ENCODE measurements at places on chromosomes 5 and 9.

DNA sequence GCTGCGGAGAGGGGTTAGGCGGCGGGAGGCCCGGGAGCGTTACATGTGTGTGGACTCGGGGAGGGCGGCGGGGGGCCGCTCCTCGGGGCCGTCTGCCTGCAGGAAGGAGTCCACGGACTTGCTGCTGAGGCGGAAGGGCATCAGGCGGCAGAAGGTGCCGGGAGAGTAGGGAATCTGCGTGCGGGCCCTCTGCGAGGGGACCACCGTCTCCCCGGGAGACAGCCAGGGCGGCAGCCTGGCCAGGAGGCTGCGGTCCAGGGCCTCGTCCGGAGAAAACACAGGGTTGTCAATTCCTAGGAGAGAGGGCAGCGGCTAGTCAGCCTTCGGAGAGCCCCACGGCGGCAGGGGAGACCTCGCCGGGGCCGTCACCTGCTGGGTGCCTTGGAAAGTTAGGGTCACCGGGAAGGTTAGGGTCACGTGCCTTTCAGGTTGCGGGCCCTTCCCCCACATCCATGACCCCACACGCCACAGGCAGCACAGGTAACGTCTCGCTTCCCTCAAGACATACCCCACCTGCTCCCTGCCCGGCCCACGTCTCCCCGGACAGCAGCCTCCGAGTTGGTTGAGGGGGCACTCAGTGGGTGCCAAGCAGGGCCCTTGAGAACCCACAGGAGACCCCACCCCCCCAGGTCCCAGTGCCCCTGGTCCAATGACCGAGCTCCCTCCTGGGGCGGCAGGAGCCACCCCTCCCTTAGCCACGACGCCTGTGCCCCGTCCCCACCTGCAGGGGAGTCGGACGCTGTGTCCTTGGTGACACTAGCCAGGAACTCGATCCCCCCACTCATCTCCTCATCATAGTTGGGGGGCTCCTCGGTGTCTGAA is 32.1 kb downstream of the EXOC3 start:
- peak; percentile 31 for DNase-seq

GRCh38 chr9:137316012-137316981 is 14.2 kb upstream of the NRARP start:
- peak; percentile 76 for DNase-seq

GRCh38 chr9:98039607-98040017 is 16.9 kb upstream of the NANS start:
- no peak for DNase-seq

DNA sequence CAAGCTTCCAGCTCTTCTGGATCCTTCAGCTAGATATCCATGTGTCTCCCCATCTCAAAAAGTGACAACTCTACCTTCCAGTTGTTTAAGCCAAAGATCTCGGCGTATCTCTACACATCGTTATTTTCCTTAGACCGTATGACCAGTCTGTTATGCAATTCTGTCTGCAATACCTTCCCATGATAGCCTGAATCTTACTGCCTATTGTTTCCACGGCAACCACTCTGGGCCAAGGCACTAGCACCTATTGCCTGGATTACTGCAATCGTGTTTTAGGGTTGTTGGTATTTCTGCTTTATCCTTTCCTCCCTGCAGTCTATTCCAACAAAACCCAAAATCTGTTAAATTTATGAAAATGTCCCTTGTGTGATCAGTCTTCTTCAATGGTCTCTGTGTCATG is 448.4 kb downstream of the MTRR start:
- DNase-seq, result no peak

DNA sequence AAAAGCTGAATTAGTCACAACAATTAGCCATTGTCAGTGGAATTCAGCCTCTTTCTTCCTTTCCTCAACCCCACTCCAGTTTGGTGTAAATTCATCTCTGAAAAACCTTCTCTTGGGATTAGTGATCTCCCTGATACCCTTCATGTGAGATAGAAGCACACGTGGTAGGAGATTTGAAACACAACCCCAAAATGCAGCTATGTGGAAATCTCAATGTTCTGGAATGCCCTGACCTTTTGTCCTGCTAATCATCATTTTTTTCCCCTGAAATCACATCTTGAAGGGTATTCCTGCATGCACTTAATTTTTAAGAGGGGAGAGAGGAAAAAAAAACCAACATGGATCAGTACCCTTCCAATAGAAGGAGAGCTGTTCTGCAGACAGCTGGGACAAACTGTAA is 612.6 kb downstream of the EBF1 start:
- no peak for DNase-seq

DNA sequence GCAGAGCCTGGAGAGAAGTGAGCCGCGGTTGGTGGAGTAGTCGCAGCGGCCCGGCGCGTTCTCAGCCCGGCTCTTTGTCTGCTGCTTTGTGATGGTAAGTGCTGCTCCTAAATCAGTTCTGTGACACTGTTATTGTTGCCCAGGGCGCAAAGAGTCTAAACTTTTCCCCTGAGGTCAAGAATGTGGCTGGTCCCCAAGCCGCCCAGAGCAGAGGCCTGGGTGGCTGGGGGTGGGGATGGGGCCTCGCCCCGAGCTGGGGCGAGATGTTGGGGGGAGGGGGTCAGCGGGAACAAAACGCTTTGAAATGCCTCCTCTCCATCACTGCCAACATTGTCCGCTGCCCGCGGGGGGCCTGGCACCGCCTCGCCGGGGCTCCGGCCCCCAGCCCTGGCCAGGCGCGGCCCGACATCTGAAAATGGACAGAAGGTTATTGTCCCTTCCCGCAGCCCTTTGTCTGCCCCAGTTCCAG is 11.7 kb upstream of the CERCAM start:
- no peak for DNase-seq

- DNase-seq, result no peak
These were observed 78.6 kb upstream of the TBC1D9B start for GRCh38 chr5:179986328-179986727.

DNA sequence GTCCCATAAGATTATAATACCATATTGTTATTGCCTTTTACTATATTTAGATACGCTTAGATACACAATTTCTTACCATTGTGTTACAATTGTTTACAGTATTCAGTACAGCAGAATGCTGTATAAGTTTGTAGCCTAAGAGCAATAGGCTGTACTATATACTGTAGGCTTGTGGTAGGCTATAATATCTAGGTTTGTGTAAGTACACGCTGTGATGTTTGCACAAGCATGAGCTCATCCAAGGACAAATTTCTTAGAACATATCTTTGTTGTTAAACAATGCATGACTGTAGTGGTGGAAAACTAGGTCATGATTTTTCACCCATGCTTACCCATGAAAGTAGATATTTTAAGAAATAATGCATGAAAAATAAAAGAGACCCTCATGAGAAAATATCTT is 509.4 kb upstream of the CDH18 start:
- no peak for DNase-seq

- no peak for DNase-seq
These were observed 123.5 kb upstream of the EGFLAM start for GRCh38 chr5:38134810-38135209.

DNA sequence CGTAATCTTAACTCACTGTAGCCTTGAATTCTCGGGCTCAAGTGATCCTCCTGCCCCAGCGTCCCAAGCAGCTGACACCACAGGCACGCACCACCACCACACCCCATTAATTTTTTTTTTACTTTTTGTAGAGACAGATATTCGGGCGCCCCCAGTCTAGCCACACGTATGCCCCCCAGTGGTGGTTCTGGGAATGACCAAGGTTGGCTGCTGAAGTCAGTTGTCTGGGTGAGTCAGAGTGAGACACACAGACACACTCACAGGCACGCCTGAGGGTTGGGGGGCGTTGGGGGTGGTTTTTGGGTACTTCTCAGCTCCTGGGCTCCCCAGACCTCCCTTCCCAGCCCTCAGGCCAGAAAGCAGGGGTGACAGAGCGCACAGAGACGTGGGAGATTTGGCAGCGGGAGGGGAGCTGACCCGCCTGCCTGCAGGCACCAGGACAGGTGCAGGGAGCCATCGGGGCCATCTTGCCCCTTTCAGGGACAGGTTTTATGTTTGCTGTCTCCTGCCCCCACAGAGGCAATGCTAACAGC is 4.2 kb upstream of the ENTPD8 start:
- DNase-seq, result peak; percentile 83

DNA sequence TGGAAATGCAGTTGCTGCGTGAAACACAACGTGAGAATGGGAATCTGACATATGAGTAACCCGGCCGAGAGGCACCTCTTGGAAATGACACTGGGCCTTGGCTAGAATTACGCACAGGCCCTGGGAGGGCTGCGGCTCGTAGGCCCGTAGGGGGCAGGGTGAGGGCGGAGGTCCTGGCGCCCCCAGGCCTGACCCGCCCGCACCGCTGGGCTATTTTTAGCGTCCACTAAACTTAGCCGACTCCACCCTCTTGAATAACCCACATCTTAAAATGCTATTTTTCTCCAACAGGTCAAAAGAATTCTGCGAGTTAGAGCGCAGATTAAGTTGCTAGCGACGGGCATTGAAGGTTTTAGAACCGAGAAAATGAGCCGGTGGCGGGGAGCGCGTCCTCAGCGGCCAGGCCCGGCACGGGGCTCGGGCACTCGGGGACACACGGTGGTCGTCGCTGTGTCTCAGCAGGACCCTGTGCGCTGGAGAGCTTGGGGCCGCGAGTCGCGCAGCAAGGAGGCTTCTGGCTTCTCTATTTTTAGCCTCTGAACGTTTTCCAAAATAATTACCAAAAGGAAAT is 168.5 kb downstream of the AUH start:
- DNase-seq, result peak; percentile 85

- no peak for DNase-seq
These were observed 84.5 kb upstream of the CER1 start for GRCh38 chr9:14806941-14807520.

DNA sequence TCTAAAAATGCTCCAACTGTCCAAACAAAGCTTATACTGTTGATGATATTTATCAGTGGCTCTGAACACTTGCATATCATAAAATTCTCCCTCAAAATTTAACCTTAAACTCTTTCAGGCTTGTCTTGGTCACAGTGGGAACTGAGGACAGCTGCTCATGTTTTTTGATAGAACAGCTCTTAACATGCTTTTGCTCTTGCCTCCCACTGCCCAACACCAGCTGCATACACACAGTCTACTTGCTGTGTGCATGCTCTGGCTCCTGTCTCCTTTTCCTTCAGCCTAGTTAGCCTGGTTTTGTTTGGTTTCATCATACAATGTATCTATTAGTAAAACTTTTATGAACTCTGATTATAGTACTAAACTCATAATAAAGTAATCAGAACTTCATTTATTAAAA is 64.6 kb downstream of the GHR start:
- DNase-seq, result no peak

GRCh38 chr5:11396917-11397316 is 507.3 kb downstream of the CTNND2 start:
- no peak for DNase-seq

DNA sequence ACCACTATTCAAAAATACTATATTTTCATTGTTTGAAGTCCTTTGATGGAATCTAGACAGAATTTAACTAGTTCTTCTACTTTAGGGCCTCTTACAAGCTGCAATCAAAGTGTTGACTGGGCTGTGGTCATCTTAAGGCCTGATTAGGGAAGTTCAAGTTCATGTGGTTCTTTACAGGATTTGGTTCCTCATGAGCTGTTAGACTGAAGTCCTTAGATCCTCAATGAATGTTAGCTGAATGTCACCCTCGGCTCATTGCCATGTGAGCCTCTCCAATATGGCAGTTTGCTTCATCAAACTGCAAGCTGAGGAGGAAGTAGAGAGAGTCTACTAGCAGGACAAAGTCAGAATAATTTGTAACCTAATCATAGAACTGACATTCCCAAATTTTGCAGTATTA is 135.1 kb downstream of the CSNK1G3 start:
- DNase-seq, result no peak

DNA sequence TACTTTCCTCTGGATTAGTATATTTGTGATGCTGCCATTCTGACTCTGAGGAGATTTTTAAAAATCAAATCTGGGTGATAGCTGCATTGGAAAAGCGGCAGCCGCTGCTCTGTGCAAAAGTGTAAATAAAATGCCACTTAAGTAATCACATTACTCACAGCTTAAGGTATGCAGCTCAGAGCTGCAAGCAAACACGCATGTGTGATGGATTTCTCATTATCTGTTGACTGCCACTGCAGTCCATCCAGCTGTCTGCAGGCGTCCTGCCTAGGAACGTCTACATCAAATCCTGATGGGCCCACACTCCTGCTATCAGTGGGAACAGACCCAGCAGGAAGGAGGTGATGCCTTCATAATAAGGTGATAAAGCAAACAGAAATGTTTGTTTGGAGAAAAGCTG is 216.9 kb downstream of the SPOCK1 start:
- DNase-seq, result peak; percentile 44

DNA sequence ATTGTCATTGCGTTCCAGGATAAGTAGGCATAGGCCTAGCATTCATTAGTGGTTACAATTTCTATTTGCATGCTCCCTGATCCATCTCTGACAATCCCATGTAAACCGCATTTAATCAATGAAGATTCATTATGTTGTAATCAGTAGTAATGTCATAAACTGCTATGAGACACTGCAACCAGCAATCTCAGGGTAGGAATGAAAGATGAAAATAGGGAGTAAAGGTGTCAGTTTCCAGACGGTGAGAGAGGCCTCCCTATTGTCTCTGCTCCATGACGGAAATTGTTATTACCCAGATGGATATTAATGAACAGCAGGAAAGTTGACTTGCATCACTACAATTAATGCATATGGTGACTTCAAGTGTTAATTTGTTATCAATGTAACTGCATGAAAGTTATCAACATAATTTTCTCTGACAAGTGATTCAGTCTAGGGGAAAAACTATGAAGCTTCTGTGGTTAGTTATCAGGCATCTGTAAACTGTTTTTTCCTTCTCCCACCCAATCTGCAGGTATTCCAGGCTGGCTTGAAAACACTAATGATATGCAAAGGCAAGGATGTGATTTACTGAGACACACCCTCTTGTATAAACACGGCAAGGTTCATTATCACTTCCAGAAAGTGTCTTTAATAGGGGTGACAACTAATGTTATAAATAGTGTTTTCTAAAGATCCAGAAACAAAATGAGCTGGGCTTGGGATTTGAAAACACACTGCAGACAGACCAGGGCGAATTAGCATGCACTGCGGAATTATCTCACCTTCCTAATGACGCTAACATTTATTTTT is 73.5 kb downstream of the ZNF622 start:
- no peak for DNase-seq

- DNase-seq, result no peak
These were observed 131.3 kb downstream of the GABBR2 start for GRCh38 chr9:98577446-98577845.

GRCh38 chr9:124869466-124869985 is 7.6 kb downstream of the ARPC5L start:
- peak; percentile 57 for DNase-seq

GRCh38 chr5:162956570-162956969 is 480.8 kb upstream of the CCNG1 start:
- DNase-seq, result no peak

All from left ventricle myocardium superior (tissue), 1 donor.